ENCODE measurements at places on chromosomes 12 and 14.

- no peak for DNase-seq
Observed at GRCh38 chr12:41034686-41035085, 153.4 kb upstream of the PDZRN4 start.

- DNase-seq: no peak
Observed at GRCh38 chr14:23089498-23090253, 5.3 kb downstream of the ACIN1 start.

- peak; percentile 23 for DNase-seq
Observed at GRCh38 chr12:52213564-52214420, 19.3 kb upstream of the KRT7 start.

GRCh38 chr14:59863806-59864525, 6.6 kb downstream of the RTN1 start:
- no peak for DNase-seq

GRCh38 chr14:92659765-92660561, 88.5 kb downstream of the LGMN start:
- DNase-seq: no peak

DNA sequence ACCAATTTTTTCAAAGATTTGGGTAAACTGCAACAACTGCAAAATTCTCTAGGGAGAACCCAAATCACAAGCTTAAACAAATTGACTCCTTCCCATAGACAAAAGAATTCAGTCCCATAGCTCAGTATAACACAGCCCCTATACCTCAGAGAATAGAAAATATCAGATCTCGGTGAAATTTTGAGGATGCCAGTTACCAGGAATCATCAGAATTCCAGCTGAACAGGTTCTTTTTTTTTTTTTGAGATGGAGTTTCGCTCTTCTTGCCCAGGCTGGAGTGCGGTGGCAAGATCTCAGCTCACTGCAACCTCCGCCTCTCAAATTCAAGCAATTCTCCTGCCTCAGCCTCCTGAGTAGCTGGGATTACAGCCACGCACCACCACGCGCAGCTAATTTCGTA, 36.7 kb downstream of the ZFYVE1 start:
- no peak for DNase-seq

GRCh38 chr14:73752297-73752992, 38.3 kb upstream of the PNMA1 start:
- peak; percentile 18 for DNase-seq

DNA sequence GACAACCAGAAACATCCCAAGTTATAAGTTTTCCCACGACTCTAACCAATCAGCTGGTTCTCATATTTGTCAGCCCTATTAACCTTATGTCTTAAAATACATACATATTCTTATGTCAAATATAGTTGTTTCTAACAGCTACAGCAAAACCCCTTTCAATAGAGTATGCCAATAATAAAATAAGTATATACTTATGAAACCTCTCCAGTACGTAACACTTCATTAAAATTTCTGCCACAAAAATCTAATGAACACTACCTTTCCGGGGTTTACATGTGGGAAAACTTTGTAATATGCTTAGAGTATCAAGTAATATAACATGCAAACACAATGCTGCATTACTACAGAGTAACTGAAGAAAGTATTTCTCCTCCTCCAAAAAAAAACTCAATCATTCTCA, 1.8 kb downstream of the LRP6 start:
- no peak for DNase-seq

- DNase-seq: peak; percentile 48
Observed at GRCh38 chr14:74514471-74514941, 20.9 kb downstream of the ISCA2 start.

All from NCI-H524 (cell line).